ENCODE measurements at places on chromosomes 4 and X. TPM values are rescaled to one million over a fixed set of nuclear protein-coding genes. Genes with fewer than 3 reads are reported as not detected.

The SMIM10L2A gene
- total RNA-seq: 0.31 TPM

The GIMD1 gene
- total RNA-seq: not detected

The FGFBP1 gene
- total RNA-seq: not detected

The RXFP1 gene
- not detected for total RNA-seq

The IL21 gene
- total RNA-seq: not detected

The IBSP gene
- 0.21 TPM for total RNA-seq

The SSX2B gene
- total RNA-seq: not detected

The RTL9 gene
- not detected for total RNA-seq

The MUC7 gene
- not detected for total RNA-seq

The PAGE4 gene
- total RNA-seq: not detected

The ODAM gene
- total RNA-seq: not detected

The MAP7D2 gene
- total RNA-seq: 1.6 TPM

The UNC5C gene
- total RNA-seq: not detected

The OPN1MW3 gene
- not detected for total RNA-seq

Measured in mononuclear cell (primary cell).